MV-4-11 (cell line): ENCODE measurements at places on chromosomes 2 and 18.

- no peak for DNase-seq
Observed at GRCh38 chr18:56381196-56381595, 257.2 kb downstream of the TXNL1 start.

DNA sequence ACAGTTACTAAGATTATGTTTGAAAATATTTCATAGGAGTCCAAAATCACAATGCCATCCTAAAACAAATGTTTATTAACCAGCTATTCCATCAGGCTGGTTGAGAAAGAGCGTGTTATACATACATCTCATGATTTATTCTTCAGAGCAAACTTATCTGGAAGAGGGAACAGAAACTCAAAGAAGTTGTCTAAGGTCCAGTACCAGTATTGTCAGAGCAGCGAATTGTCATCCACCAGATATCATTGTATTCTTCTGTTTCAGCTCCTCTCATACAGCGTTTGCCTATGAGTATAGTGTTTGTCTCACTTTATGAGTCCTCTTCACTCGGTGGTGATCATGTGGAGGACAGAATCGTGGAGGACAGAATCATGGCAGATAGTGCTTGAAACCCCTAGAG, 238.2 kb downstream of the OSR1 start:
- DNase-seq: no peak

DNA sequence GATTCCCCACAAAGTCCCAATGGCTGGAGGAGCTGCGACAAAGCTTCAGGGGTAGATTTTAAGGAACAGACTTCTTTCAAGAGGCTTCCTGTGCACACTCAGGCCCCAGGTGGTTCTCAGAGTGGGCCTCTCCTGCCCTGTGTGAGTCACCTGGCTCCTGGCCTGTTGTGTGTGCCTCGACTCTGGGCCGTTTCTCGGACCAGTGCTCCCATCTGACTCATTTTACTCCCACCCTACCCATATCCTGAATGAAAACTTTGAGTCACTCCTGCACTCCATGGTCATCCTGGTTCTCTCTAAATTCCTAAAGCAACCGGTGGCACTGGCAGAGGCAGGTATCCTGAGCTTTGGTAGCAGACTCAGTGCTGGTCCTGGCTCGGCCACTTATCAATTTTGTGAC, 84.1 kb downstream of the CELF4 start:
- DNase-seq: no peak

DNA sequence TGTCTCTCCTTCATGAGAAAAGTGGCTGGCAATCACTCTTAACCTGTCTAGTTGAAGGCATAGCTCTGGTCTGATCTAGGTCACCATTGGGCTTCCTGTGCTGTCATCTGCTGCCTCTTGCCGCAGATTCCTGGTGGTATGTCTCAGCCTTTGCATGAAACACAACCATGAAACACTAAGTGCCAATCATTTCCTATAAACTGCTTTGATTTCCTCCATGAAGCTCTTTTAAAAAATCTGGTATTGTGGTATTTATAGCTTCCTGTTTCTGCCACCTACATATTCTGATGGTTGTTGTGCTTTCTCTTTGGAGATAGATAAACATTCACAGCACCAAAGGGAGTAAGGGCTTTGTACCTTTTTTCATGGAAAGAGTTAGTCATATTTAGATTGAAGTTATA, 120.0 kb upstream of the EPC2 start:
- DNase-seq: no peak

- no peak for DNase-seq
Observed at GRCh38 chr18:3466872-3467271, 16.9 kb downstream of the TGIF1 start.

GRCh38 chr2:28664120-28664842, 87.3 kb upstream of the PPP1CB start:
- no peak for DNase-seq

- peak; percentile 32 for DNase-seq
Observed at GRCh38 chr2:75787532-75788132, 76.9 kb upstream of the GCFC2 start.

DNA sequence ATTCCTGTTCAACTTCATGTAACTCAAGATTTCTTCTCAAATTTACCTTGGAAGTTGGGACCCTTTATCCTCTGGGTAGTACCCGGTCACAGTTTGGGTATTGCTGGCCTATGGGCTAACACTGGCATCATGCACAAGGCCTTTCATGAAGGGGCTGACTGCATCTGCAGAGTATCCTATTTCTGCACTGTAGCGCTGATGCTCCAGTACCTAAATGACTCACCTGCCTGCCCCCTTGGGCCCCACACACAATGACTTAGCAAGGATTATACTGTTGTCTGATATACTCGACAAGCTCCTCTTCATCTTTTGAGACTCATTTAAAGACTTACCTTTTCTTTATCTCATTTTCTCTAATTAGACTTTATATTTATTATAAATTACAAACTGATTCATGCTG, 39.9 kb downstream of the DNAH6 start:
- DNase-seq: no peak

GRCh38 chr2:11932048-11932512, 185.6 kb downstream of the LPIN1 start:
- no peak for DNase-seq

DNA sequence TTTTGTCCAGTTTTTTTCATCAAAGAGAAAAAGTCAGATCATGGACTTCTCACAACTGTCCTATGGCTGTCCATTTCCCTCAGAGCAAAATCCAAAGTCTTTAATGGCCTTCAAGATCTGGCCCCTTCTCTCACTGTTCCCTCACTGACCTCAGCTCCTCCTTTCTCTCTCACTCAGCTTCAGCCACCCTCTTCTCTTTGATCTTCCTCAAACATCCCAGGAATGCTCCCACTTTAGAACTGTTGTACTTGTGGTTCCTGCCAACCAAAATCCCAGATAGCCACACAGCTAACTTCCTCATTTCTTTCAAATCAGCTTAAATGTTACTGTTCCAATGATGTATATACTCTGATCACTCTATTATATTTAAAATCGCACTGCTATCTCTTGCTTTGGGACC, 82.9 kb downstream of the NUP35 start:
- DNase-seq: peak; percentile 22

DNA sequence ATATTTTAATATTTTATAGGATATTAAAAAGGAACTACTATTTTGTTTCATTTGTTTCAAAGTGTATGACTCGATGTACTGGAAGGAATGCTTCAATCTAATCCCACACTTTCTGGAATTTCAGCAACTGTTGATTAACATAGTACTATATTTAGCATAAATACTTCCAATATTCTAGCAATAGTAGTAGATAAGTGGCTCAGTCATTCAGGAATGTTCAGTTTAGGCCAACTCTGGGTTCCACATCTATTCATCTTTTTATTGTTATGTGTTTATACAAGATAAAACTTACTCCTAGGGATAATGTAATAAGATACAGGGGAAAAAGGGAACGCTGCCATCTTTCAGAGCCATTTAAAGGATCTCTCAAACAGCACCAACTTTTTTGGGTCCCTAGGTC, 22.3 kb upstream of the ORC2 start:
- DNase-seq: no peak
